ENCODE measurements at places on chromosomes 5 and 9.
A peak's percentile ranks its signal among the peaks of the same experiment; 100 is the strongest.

DNA sequence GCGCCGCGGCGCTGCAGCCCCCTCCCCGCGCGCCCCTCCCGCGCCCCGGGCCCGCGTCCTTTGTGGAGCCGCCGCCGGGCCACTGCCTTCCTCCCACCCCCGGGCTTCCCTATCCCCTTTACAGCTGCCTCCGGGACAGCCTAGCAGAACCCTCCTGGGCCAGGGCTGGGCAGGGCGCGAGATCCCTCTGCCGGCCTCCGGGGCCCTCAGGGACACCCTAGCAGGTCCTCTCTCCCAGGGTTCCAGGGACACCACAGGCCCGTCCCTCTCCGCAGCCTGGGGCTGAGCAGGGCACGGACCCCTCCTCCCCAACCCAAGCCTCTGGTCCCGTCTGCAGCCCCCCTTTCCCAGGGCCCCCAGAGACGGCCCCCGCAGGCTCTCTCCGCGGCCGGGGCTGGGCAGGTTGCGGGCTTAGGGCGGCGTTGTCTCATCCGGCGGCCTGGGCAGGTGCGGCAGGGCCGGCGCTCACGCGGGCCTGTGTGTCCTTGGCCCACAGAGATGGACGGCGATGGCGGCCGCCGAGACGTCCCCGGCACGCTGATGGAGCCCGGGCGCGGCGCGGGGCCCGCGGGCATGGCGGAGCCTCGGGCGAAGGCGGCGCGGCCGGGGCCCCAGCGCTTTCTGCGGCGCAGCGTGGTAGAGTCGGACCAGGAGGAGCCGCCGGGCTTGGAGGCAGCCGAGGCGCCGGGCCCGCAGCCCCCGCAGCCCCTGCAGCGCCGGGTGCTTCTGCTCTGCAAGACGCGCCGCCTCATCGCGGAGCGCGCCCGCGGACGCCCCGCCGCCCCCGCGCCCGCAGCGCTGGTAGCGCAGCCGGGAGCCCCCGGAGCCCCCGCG lies 710 bp downstream of the WNK2 start:
- no peak for DNase-seq

DNA sequence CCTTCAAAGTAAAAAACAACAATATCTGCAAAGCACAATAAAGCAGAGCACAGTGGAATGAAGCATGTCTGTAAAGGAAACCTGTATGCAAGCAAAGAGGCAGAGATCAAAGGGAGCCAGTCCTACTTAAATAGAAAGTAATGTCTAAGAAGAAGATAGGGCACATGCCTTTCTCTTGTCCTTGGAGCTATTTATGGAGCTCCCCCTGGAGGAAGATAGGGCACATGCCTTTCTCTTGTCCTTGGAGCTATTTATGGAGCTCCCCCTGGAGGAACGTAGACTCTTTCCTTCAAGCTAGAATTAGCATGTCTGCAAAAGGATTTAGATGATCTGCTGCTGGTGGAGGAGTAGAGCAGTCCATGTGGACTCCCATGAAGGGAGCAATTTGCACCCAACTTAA lies 168.1 kb upstream of the RASEF start:
- no peak for DNase-seq

DNA sequence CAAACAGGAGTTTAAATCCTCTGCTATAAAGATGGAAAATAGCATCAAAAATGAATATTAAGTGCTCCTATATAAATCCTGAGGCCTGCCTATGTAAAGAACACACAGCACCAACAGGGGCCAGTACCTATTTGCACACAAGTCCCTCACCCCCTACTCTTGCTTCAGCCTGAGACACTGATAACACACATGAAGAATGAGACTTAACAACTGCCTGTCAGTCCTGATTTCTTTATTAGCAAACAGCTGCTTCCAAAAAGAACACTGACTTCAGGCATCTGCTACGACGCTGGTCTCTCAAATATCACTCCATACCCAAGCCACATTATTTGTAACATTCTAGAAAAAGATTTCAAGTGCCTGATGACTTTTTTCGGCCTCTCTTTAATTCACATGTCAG lies 55.5 kb downstream of the MYO10 start:
- no peak for DNase-seq

DNA sequence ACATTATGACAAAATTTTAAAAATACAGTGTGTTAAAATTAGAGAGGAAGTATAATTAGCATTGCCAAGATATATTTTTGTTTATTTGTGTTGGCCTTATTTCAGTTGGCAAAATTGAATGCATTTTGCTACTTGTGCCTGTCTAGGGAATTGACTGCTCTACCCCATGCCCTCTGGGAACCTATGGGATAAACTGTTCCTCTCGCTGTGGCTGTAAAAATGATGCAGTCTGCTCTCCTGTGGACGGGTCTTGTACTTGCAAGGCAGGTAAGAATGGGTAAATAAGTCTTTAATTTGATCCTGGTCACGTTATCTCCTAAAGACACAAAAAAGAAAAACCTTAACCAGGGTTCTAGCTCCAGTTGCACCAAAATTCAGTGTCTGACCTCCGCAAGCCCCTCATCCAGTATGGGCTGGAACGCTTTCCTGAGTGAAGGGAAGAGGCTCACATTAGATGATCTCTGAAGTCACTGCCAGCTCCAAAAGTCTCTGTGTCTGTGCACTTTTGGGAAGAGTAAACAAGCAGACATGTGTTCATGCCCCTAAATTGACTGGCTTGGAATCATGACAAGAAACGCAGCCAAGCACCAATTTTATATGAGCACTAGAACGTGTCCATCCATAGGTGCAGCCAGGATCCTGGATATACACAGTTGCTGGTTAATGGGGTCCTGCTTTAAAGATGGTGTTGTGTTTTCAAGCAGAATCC lies 98.3 kb upstream of the PRRC1 start:
- DNase-seq, result no peak

- DNase-seq, result no peak
These were observed 151.2 kb downstream of the TTC39B start for GRCh38 chr9:15155826-15156225.

- DNase-seq, result no peak
These were observed 20.4 kb upstream of the IER5L start for GRCh38 chr9:129198319-129199043.

DNA sequence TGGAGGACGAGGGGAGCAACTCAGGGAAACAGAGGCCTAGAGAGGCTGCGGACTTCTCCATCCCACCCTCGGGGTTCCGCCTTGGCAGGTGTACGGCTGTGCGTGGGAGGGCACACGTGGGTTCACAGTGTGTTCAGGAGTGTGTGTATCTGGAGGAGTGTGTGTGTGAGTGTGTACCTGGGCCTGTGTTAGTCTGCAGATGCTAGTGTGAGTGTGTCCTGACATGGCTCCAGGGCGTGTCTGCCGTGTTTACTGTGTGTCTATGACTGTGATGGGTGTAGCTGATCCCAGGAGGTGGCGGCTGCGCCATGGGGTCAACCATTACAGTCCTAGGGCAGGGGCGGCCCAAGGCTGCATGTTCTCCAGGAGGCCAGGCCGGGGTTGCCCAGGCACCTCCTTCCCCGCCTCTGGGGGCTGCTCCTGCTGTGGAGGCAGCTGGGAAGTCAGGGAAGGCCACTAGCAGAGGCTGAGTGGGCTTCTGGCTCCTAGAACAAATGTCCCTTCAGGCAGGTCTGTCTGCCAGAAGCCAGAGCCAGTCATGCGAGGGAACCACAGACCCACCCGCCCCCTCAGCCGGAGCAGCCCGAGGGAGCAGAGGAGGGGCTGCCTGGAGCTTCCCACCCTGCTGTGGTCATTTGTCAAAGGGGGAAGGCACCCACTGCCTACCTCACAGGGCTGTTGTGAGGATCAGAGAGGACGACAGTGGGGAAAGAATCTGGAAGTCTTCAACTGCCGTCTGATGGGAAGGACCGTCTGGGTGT lies 21.4 kb downstream of the CRB2 start:
- DNase-seq, result no peak

GRCh38 chr5:57366744-57367143 lies 115.9 kb downstream of the ACTBL2 start:
- no peak for DNase-seq

GRCh38 chr5:138775034-138775433 lies 21.8 kb downstream of the CTNNA1 start:
- no peak for DNase-seq

DNA sequence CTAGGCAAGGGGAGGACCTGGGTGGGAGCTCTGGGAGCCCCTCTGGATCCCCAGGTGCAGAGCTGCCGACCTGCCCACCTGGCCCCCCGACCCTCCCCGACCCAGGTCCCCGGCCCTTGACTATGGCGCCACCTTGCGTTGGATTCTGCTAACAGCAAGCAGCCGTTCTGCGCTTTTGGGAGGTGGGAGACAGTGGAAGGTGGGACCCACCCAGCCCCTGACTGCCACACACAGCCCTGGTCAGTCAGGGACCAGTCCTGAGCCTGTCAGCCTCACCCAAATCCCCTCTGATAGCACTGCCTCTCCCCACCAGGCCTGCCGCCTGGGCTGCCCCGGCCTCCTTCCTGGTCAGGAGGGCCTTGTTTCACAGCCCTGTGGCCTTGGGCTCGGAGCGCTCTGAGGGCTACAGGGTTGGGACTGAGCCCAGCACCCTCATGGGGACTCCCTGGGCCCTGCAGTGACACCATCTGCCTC lies 77.9 kb downstream of the HMCN2 start:
- DNase-seq, result peak; percentile 46

DNA sequence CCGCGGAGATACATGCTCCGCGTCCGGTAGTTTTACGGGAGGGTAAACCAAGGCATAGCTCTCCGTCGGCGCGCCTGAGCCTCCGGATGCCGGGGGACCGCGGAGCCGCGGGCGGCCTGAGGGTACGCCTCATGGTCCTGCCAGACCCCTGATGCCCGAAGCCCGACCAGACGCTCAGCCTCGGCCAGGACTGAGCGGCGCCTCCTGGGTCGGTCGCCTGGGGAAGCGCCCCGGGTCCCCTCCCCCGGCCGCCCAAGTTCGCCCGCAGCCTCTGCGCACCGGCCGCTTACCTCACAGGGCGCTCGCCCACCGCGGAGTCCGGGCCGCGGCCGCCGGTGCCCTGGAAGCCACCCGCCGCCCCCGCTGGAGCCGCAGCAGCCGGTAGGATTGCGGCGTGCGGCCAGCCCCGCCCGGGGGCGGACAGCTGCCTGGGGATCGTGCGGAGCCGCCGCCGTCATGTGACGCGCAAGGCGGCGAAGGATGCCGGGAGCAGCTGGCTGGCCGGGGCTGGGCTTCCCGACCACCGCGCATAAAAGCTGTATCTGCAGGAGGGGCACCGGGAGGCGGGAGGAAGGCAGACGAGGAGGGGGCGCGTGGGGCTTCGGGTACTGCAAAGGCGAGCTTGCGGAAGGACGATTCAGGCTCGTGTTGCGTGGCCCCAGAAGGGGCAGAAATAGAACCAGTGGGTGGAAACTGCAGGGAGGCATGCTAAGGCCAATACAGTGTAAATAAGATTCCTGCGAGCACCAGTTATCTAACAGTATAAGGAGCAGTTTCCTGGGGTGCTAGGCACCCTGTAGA lies at the start of gene FBXO10:
FBXO10 (minus strand) TSS at position 460 of the 801 bp plus-strand sequence. CDS start 34,612 bp downstream, outside the sequence.
- DNase-seq, result peak; percentile 43

DNA sequence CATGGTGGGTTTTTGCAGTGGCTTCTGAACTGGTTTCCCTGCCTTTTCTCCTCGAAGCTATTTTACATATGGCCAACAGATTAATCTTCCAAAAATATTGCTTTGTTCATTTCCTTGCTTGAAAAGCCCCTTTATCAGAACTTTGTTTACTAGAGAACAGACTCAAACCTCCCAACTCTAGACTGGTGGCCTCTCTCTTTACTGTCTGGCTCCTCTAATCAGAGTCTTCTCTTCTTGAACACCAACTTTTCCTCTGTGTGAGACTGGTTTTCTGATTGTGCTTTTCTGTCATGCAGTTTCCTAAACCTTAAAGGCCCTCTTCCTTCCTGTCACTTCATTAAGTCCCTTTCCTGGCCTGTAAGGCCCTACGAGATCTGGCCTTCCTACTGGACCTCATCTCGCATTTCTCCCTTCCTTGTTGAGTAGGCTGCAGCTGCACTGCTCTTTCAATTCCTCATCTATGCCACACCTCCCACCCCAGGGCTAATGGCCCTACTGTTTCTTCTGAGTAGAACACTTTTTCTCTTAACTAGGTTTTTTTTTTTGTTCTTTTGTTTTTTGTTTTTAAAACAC lies 5.7 kb downstream of the C9orf43 start:
- no peak for DNase-seq

DNA sequence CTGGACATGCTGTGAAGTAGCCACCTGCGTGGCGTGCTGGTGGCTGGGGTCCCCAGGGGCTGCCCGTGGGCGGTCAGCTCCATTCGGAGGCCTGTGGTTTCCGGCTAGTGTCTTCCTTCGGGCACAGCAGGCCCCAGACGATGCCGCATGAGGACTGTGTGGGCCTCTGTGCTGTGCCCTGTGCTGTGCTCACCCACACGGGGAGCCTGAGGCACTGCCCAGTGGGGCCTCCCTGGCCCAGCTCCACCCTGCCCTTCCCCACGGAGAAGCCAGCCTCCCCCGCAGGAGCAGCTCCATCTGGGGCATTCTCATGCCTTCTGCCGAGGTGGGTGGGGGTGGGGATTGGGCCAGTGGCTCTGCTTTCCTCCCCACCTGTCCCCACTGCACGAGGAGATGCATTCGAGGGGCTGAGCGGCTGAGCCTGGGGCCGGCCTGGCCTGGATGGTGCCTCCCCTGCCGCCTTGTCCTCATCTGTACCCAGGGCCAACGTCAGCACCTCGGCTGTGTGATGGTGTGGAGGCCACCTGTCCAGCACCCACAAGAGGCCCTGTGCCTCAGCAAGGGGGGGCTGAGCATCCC lies 24.2 kb downstream of the RXRA start:
- no peak for DNase-seq

Data from CD4-positive, alpha-beta T cell (primary cell).